ENCODE measurements at places on chromosomes 3 and 15.

DNA sequence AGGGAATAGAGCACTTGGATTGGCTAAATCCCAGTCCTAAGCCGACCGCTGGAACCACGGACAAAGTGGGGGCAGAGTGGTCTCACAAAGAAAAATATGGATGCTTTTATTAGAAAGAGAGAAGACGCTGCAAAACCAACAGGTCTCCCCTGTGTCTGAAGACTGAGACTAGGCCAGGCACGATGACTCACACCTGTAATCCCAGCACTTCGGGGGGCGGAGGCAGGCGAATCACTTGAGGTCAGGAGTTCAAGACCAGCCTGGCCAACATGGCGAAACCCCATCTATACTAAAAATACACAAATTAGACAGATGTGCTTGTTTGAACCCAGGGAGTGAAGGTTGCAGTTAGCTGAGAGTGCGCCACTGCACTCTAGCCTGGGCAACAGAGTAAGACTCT lies 61.8 kb downstream of the ZDHHC19 start:
- peak; percentile 30 for DNase-seq

GRCh38 chr15:100241572-100242482 lies 99.9 kb downstream of the ADAMTS17 start:
- DNase-seq, result peak; percentile 66

DNA sequence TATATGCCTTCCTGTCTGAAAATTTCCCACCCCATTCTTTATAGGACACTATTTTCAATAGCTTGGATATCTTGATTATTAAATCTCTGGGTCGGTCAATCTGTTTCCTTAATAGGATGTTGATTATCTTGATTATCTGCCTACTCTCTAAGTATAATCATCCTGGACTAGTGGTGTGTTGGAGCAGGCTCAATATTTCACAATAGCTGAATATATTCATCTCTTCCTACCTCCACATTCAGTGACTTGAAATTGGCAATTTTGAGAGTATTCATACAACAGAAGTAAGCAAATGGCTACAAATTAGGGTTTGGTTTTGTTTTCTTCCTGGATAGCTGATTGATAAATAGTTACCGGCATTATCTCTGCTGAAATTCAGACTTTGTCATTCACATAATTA lies 1162.6 kb downstream of the ROBO1 start:
- DNase-seq, result no peak

- no peak for DNase-seq
Measured at GRCh38 chr15:39629371-39629770, 48.5 kb downstream of the THBS1 start.

- no peak for DNase-seq
Measured at GRCh38 chr15:54159012-54159411, 180.8 kb downstream of the UNC13C start.

- DNase-seq, result no peak
Measured at GRCh38 chr3:23461069-23461468, 257.9 kb downstream of the UBE2E2 start.

DNA sequence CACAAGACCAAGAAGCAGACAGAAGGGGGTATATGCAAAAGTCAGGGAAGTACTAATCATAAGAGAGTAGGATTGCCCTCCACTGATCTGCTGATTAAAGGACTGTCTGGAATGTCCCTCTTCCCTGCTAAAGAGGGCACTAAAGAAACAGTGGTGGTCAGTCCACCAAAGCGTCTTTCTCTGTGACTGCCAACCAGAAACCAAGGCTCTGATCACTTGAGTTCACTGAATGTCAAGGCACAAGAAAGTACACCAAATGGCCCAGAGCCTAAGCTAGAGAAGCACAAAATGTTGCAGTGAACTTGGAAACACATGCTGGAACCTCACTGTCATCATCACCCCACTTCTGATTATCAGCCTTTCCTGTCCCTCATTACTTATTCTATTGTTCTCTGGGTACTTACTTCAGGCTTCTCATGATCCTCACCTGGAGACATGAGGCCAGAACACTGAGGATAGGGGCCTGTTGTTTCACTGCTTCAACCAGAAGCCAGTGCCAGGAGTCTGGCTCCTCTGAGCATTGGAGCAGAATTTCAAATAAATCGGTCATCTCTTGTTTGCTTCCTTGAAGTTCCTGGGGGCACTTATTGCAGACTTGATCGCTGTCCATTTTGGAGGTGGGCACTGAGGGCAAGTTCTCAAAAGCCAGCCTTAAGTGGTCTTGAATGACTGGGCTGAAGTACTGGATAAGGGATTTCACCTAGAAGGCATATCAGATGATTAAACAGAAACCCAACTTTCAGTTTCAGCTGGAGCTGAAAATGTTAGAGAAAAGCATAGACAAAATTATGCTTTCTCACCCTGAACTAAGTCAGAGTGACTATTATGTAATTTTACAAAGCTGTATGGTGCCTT lies 58.9 kb downstream of the EIF3J start:
- DNase-seq, result no peak

- DNase-seq, result no peak
Measured at GRCh38 chr15:43749690-43750345, 3.6 kb downstream of the PDIA3 start.

DNA sequence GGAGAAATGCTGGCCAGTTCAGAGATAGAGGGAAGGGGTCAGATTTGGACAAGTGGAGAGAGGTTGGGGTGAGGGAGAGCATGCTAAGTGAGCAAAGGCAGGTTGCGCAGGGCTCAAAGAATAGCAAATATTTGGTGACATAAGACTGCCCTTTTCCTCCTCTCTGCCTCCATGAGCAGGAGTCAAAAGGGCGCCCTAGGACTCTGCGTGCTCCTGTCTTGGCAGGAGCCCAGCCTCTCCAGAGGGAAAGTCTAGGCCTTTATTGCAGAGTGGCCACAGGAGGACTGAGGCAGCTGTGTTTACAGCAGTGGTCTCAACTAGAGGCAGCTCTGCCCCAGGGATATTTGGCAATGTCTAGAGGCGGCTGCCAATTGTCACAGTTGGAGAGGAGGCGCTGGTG lies 165.6 kb downstream of the FAM43A start:
- no peak for DNase-seq

- peak; percentile 84 for DNase-seq
Measured at GRCh38 chr3:46078712-46079400, 51.6 kb upstream of the XCR1 start.

- DNase-seq, result no peak
Measured at GRCh38 chr3:27613846-27614500, 108.2 kb downstream of the EOMES start.

- peak; percentile 65 for DNase-seq
Measured at GRCh38 chr3:172218350-172219323, 179.3 kb downstream of the FNDC3B start.

GRCh38 chr3:99159220-99159762 lies 257.8 kb upstream of the DCBLD2 start:
- DNase-seq, result no peak

DNA sequence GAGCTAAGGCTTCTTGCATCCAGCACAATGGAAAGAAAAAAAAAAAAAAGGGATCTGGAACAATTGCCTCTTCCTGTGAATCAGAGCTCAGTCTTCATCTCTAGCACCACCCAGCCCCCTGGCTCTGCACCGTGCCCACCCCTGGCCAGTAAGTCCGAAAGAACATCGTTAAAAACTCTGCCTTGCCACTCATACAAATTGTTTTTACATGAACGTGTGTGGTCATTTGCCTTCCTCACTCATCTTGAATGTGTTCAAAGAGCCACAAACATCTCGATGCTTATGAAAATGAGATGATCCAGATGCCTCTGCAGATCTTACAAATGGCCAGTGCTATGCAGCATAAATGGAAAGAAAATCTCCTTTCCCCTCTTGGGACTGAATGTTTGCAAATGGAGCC lies 400.0 kb upstream of the PPP2R3A start:
- no peak for DNase-seq

DNA sequence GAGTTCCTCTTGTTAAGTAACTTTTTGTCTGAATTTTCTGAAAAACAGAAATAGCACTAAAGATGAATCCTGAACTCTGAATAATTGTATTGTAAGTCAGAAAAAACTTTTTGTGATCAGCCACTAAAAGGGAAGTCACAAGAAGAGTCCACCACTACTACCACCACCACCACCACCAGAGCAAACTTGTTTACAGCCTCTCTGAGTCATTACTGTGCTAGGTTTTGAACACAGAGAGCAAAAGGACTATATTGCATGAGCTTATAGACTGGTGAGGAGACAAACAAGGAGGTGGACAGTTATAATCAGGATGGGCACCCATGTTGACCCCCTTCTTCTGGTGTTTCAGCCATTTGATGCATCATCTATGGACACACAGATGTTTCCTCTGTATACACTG lies 141.7 kb downstream of the IL5RA start:
- DNase-seq, result no peak

- DNase-seq, result no peak
Measured at GRCh38 chr3:88991496-88991895, 115.9 kb upstream of the EPHA3 start.

GRCh38 chr15:86384186-86384585 lies 304.5 kb downstream of the AGBL1 start:
- DNase-seq, result no peak

GRCh38 chr3:49026536-49026935 lies 2.7 kb downstream of the IMPDH2 start:
- DNase-seq, result no peak

DNA sequence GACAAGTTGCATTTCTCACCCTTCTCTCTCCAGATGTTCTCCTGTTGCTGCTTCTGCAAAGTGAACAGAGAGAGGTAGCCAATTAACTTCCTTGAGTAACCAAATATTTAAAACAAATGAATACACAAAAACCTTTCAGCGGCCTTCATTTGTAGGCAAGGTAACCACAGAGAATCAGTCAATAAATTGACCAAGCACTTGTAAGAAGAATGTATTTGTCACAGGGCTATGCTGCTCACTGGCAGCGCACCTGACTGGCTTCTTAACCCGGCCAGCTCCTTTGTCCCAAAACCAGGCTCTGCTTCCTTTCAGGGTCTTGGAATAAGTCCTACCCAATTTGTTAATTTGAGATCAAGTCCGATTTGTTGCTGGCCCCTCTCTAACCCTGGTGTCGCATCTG lies 43.5 kb upstream of the STXBP5L start:
- no peak for DNase-seq

GRCh38 chr3:125202197-125202596 lies 10.4 kb downstream of the SLC12A8 start:
- no peak for DNase-seq

DNA sequence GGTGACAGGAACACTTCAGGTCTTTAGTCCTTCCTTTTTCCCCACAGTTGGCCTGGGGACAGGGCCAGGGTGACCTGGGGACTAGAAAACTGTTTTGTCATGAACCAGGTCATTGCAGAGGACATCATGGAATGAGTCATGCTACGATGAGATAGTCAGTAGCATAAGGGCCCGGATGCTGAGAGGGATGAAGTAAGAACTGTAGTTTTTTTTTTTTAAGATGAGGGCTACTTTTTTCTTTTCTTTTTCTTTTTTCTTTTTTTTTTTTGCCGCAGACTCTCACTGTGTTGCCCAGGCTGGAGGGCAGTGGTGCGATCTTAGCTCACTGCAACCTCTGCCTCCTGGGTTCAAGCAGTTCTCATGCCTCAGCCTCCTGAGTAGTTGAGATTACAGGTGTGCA lies 8.0 kb downstream of the MAP2K5 start:
- DNase-seq, result no peak

DNA sequence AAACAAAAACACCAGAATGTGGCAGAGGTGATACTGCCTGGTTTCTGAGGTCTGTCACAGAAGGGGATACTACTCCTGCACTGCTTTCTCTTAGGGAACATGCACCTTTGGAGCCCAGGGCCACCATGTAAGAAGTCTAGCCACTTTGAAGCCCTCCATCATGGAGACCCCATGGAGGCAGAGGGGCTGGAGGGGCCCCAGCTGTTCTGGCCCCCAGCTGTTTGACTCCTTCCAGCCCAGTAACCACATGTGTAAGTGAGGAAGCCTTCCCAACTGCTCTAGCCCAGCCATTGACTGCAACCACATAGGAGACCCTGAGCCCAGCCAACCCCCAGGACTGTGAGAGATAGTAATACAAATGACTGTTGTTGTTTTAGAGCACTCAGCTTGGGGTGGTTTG lies 9.0 kb upstream of the IGDCC4 start:
- DNase-seq, result no peak

GRCh38 chr3:194937144-194937543 lies 251.5 kb downstream of the FAM43A start:
- DNase-seq, result no peak

DNA sequence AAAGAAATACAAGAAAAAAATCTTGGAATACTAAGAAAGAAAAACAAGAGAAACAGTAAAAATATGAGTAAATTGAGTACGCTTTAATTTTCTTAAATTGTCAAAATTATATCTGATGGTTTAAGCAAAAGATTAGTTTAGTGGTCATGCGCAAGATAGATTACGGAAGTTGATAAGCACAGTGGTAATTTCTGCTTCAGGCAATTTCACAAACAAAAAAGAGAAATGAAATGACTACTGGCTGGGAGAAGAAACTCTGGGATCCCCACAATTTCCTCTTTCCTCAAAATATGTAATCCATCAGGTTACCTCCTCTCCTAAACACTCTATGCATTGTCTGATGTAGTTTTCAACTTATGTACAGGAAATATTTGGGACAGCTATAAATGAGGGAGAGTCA lies 9.0 kb downstream of the MYD88 start:
- no peak for DNase-seq

DNA sequence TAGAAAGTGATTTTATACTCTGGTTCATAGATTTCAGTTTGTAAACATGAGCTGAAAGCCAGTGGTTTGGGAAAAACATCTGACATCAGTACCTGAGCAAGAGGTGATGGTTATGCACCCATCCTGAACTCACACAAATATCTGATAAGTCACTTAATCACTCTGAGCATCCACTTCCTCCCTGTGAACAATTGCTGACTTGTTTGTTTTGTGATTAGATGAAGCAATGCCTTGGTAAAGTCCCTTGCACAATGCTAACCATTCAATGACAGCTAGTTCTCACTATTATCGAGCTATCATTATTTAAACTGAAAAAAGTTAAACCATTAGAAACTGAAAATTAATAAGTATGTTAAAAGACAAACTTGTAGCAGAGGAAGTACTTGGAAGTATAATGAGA lies 303.0 kb downstream of the PLOD2 start:
- DNase-seq, result peak; percentile 49

GRCh38 chr15:36933255-36933990 lies 166.9 kb downstream of the MEIS2 start:
- DNase-seq, result no peak

DNA sequence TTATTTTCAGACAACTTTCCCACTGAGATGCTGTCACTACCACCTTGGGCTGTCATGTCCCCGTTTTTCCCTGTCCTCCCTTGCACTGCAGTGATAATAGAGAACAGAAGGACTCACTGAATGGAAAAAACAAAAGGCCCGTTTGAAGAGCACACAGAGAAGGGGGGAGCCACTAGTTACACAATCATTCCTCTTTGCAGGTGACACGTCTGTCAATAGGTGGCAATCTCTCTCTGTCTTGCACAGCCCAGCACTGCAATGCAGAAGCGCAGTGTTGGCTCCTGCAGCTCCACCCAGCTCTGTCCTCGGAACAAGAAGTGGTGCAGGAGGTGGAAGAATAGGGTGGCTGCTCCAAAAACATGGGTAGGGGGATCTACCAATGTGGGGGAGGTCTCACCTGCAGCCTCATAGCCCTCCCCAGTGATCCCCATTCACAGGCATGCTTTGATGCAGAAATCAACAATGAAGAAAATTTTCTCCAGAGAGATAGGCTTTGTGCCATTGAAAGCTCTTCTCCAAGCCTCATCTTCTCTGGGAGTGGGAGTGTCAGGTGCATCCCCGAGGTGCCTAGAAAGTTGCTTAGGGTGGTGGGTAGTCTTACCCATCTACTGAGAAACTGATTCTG lies 31.8 kb downstream of the FSTL1 start:
- DNase-seq, result peak; percentile 54

All from PC-9 (cell line).